Transverse colon (tissue), 4 donors: ENCODE measurements at places on chromosomes 13 and 19. TPM values are rescaled to one million over a fixed set of nuclear protein-coding genes. Genes with fewer than 3 reads are reported as not detected.
A peak's percentile ranks its signal among the peaks of the same experiment; 100 is the strongest.

DNA sequence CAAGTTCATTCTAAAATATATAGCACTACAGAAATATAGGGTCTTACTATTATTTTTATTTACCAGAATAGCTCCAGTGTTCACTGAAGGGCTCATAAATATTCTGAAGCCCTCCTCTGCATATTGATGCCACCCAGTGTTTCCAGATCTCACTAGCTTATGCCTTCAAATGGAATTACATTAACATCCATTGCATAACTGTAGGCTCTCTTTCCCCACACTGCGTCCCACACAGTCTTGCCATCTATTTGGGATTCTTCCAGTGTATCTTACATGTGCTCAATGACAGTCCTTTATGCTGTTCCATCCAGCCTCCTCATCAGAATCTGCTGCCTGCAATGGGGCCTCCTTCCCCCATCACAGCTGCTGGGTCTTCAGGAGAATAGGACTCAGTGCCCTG is 137.2 kb downstream of the CYSLTR2 start:
- H3K36me3 ChIP-seq, result no peaks in the 10 kb centered on the region
- no peak overlapping the region for H3K4me3 ChIP-seq
- no peaks in the 10 kb centered on the region for H3K27me3 ChIP-seq
- no peak overlapping the region for H3K27ac ChIP-seq
- DNase-seq, result no peak

DNA sequence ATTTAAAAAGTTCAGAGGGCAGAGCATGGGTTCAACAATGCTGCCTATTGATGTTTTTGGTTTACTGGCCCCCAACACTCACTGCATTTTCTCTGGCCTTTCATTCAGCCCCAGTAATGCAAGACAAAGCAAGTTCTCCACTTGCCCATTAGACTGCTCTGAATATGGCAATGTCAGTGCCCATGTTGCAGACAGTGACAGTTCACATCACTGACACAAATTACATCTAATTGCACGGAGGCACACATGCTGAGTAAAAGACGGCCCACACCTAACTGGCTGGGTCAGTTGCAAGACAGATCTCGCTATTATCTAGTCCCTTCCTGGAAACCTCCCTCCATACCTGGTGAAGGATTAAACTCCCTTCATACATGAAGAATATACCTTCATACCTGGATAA is 54.0 kb downstream of the ENOX1 start:
- DNase-seq, result no peak
- no peak overlapping the region for H3K4me3 ChIP-seq
- H3K4me1 ChIP-seq, result no peaks in the 10 kb centered on the region
- H3K36me3 ChIP-seq, result no peaks in the 10 kb centered on the region
- H3K27ac ChIP-seq, result no peak overlapping the region

GRCh38 chr19:38089440-38089839 is 134.6 kb downstream of the DPF1 start:
- no peaks in the 10 kb centered on the region for H3K27me3 ChIP-seq
- DNase-seq, result no peak
- no peak overlapping the region for H3K4me3 ChIP-seq
- no peak overlapping the region for H3K27ac ChIP-seq
- peaks cover 6% of the 10 kb centered on the region for H3K36me3 ChIP-seq
- no peaks in the 10 kb centered on the region for H3K4me1 ChIP-seq

- no peaks in the 10 kb centered on the region for H3K36me3 ChIP-seq
- H3K4me3 ChIP-seq, result no peak overlapping the region
- H3K27ac ChIP-seq, result no peak overlapping the region
- H3K27me3 ChIP-seq, result no peaks in the 10 kb centered on the region
Observed at GRCh38 chr13:91802957-91803356, 404.5 kb downstream of the GPC5 start.

DNA sequence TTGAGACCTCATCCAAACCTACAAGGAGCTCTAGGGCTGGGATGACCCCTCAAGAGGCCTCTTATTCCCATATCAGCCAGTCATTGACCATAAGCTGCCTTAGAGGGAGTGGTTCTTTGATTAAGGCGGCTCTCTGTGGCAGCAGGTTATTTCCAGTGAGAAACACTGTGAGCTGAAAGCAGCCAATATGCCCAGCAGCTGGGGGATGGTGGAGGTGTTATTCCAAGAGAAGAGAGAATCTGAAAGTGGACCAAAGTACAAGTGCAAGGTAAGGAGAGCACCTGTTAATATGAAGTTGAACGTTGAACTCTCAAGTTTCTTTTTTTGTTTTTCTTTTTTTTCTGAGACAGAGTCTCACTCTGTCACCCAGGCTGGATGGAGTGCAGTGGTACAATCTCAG is 20.2 kb upstream of the FNDC3A start:
- H3K36me3 ChIP-seq, result no peaks in the 10 kb centered on the region
- H3K27ac ChIP-seq, result no peak overlapping the region
- no peaks in the 10 kb centered on the region for H3K4me1 ChIP-seq
- no peaks in the 10 kb centered on the region for H3K27me3 ChIP-seq
- no peak for DNase-seq
- no peak overlapping the region for H3K4me3 ChIP-seq

ZNF180 gene
- 6.4 TPM for total RNA-seq

DNA sequence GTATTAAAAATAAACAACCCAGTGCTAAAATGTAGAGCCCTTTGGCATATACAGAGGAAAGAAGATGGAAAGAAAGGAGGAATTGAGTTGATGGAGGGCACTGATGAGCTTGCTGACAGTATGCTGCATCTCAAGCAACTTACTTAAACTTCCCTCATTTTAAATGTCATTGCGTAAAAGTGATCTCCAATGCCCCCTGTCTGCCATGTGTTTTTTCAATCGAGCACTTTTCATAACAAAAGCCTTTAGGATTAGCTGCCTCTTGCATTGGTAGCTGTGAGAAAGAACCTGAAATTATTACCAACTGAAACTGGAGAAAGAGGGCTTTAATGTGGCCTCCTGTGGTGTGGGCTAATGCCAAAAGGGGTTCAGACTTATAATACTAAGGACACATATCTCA is 541.6 kb downstream of the SUCLA2 start:
- no peaks in the 10 kb centered on the region for H3K27me3 ChIP-seq
- no peak overlapping the region for H3K27ac ChIP-seq
- no peak overlapping the region for H3K4me3 ChIP-seq
- no peak for DNase-seq
- H3K4me1 ChIP-seq, result no peaks in the 10 kb centered on the region

GRCh38 chr13:48397744-48398143 is 15.2 kb downstream of the LPAR6 start:
- H3K4me3 ChIP-seq, result no peak overlapping the region
- H3K36me3 ChIP-seq, result no peaks in the 10 kb centered on the region
- no peaks in the 10 kb centered on the region for H3K27me3 ChIP-seq
- H3K4me1 ChIP-seq, result peaks cover 48% of the 10 kb centered on the region

ZNF431 gene
- 17.1 TPM for total RNA-seq

KLK4 gene
- not detected for total RNA-seq

DNA sequence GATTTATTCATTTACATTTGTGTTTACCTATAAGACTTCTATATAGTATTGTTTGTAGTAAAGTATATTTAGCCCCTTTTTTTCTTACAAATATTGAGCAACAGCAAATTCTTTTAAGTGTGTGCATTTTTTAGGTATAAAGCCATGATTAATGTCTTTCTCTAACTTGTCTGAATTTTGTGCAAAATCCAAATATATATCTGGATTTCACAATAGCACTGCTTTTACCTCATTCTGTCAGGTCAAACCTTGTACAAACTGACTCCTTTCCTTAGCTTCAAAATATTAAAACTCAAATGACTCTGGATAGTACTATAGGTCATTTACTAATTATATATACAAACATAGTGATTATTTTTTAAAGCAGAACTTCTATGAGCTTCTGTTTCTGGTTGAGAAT is 563.0 kb upstream of the SPRY2 start:
- H3K27me3 ChIP-seq, result no peaks in the 10 kb centered on the region
- no peak for DNase-seq
- no peak overlapping the region for H3K4me3 ChIP-seq
- H3K27ac ChIP-seq, result no peak overlapping the region

GRCh38 chr13:35723053-35723461 is 246.6 kb upstream of the MAB21L1 start:
- H3K36me3 ChIP-seq, result no peaks in the 10 kb centered on the region
- peaks cover 8% of the 10 kb centered on the region for H3K4me1 ChIP-seq
- peaks cover 5% of the 10 kb centered on the region for H3K27me3 ChIP-seq
- no peak overlapping the region for H3K4me3 ChIP-seq
- peak overlapping the region; percentile 72 for H3K27ac ChIP-seq

DNA sequence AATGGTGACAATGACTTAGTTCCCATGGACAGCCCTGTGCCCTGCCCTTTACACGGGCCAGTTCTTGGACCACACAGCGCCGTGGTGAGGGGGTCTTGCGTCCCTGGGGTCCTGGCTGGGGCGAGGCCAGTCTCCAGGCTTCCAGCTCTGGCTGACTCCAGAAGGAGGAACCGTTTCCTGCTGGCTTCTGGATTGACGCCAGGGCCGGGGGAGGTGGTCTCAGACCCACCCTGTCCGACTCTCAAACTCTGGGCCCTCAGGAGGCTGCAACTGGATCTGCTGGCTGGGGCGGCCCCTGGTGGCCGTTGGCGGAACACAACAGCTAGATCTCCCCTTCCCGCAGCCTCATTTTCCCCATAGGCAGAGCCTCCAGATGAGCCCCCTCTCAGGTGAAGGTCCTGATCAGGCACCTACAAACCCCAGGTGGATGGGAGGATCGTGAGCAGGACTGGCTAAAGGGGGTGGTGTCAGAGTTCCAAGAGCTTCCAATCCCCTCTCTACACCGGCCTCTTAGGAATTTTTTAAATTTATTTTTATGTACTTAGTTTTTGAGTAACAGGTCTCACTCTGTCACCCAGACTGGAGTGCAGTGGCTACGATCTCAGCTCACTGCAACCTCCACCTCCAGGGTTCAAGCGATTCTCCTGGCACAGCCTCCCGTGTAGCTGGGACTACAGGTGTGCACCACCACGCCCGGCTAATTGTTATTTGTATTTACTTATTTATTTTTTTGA is 8.0 kb downstream of the CCDC194 start:
- no peak overlapping the region for H3K4me3 ChIP-seq
- peaks cover 14% of the 10 kb centered on the region for H3K27me3 ChIP-seq
- DNase-seq, result peak; percentile 68

MAG gene
- not detected for total RNA-seq

ATXN8OS gene
- not detected for total RNA-seq

DNA sequence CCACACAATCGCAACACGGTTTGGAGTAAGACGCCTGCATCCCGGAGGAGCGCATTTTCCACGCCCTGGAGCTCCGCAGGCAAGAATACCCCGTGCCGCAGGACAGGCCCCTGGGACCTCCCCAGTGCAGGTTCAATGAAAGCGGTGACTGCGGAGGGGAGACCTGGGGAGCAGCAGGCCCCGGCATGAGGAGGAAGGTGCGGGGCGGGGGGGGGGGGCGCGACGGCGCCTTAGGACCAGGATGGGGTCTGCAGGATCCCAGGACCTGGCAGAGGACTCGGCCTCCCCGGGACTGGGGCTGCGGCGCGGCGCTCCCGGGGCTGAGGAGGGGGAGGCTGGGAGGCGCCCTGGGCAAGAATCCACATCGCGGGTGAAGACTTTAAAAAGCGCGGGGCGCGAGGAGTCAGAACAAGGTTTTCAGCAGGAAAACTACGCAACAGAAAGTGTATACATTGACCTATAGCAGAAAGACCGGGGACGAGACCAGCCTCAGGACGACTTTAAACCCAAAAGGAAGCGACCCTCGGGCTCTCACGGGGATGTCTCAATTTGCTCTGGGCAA is 432 bp downstream of the ZNF611 start:
- peak overlapping the region; percentile 96 for H3K27ac ChIP-seq
- no peaks in the 10 kb centered on the region for H3K27me3 ChIP-seq
- H3K4me3 ChIP-seq, result peak overlapping the region; percentile 97
- peaks cover 23% of the 10 kb centered on the region for H3K4me1 ChIP-seq
- no peaks in the 10 kb centered on the region for H3K36me3 ChIP-seq
- peak; percentile 15 for DNase-seq

GRCh38 chr19:46788262-46788967 is at the start of gene SLC1A5:
Gene SLC1A5, minus strand, starts transcription at chr19:46788594. Its CDS starts 629 bp downstream, at chr19:46787965.
- H3K27ac ChIP-seq, result peak within 1 kb of the TSS; percentile 94
- H3K36me3 ChIP-seq, result no peaks in the 10 kb centered on the region
- DNase-seq, result peak; percentile 98
- no peaks in the 10 kb centered on the region for H3K27me3 ChIP-seq

DNA sequence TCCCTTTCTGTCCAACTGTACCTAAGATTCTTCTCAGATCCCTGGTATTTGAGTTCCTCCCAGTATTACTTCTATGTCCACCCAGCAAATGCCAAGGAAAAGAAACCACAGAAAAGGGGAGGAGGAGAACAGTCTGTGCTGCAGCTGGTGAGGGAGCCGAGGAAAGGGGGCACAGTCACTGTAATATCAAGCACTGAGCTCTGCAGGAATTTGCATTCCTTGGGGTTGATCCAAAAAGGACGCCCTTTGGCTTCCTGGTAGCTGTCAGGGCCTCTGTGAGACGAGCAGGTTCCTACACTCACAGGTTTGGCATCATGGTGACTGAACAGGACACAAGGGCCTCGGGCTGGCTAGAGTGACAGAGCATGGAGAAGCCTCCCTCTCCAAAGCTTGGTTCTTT is 273.4 kb downstream of the NHLRC3 start:
- no peak for DNase-seq
- no peak overlapping the region for H3K27ac ChIP-seq
- no peaks in the 10 kb centered on the region for H3K27me3 ChIP-seq
- peaks cover 7% of the 10 kb centered on the region for H3K4me1 ChIP-seq
- H3K36me3 ChIP-seq, result no peaks in the 10 kb centered on the region

KCNK6 gene
- total RNA-seq, result 14.9 TPM

GRCh38 chr13:51778392-51778791 is 25.6 kb downstream of the DHRS12 start:
- H3K27ac ChIP-seq, result no peak overlapping the region
- DNase-seq, result no peak
- no peaks in the 10 kb centered on the region for H3K27me3 ChIP-seq
- H3K4me3 ChIP-seq, result no peak overlapping the region
- no peaks in the 10 kb centered on the region for H3K36me3 ChIP-seq

NLRP11 gene
- not detected for total RNA-seq

DNA sequence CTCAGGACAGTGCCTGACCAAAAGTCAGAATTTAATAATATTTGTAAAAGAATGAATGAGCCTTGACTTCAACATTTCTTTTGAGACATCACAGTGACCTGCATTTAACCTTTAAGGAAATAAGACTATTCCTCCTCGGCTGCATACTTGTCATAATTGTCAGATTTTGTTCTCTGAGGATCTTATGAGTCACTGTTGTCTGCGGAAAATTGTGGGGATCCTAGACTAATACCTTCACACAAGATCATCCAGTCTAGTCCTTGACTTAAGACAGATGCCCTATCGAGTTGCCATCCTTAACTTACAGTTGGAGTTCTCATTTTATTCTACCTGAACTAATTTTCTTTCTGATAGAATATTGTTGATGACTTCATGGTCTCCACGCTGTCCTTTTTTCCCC is 198.4 kb downstream of the DLEU7 start:
- DNase-seq, result no peak
- no peaks in the 10 kb centered on the region for H3K4me1 ChIP-seq
- H3K4me3 ChIP-seq, result no peak overlapping the region

SIGLEC7 gene
- not detected for total RNA-seq
